NAMALWA (cell line): ENCODE measurements at places on chromosomes 4 and X.

DNA sequence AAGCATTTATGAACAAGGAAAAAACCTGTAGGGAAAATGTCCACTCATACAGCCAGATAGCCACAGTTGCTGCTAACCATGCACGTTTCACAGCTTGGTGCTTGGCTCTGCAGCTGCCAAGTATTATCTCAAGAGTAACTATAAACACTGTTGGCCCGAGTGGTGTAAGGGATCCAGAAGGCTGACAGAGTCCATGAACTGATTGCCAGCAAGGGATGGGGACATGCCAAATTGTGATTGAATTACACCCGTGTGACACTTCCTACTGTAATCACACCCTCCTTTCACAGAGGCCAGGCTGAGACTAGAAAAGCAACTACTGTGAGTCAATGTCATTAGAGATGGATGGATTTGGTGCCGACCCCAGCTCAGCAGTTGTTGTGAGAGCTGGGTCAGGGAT, 223.9 kb upstream of the ANKRD50 start:
- no peak for DNase-seq

- DNase-seq = no peak
Measured at GRCh38 chr4:149845743-149846142, 30.1 kb upstream of the IQCM start.

DNA sequence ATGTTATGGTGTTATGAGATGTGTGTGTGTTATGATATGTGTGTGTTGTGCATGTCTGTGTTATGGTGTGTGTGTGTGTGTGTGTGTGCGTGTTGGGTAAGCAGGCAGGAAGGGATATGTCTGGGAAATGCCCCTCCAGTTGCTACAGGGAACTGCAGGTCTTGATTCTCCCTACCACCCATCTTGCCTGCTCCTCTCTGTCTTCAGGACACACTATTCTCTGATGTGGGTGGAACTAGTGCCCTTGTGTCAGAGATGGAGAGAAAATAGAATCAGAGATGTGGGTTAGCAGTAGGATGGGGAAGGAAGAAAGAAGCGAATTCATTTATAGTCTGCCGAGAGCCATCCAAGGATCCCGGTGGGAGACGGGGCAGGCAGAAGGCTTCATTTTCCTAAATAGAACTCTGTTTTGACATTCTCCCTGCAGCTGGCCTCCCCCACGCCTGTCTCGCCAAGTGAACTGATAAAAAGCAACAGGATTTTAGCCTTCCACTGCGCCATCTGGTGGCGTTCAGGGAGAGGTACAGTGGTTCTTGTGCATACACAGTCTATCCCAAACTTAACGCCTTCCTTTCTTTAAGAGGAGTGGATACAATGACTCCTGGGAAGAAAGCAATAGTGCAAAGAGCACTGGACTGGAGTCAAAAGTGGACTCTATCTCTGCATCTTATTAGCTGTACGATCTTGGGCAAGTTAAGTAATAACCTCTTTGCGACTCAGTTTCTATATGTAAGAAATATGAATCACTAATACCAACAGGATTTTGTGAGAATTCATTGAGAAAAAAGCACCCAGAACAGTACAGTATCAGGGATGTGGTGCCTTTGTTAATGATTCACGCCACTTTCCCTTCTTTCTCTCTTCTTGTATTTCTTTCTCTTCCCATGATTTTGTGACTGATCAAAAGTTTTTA, 14.1 kb upstream of the MGST2 start:
- DNase-seq = peak; percentile 79

DNA sequence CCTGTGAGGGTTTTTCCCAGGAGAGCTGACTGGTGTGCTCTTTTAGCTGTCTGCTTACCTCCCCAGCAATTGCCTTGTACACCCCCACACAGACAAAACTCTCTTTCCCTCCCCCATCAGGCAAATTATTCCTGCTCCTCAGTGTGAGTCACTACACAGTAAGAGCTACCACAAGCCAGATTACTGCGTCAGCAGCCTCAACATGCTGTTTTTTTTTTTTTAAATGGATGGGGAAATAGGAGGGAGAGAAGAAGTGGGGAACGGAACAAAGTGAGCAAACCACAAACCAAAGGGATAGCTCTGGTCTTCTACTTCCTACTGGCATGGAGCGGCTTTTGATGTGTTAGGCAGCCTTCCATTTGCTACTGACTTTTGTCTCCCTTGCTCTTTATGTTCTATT, 107.5 kb upstream of the ACSL4 start:
- no peak for DNase-seq

- DNase-seq = no peak
Measured at GRCh38 chr4:112168719-112169500, 23.7 kb downstream of the FAM241A start.

DNA sequence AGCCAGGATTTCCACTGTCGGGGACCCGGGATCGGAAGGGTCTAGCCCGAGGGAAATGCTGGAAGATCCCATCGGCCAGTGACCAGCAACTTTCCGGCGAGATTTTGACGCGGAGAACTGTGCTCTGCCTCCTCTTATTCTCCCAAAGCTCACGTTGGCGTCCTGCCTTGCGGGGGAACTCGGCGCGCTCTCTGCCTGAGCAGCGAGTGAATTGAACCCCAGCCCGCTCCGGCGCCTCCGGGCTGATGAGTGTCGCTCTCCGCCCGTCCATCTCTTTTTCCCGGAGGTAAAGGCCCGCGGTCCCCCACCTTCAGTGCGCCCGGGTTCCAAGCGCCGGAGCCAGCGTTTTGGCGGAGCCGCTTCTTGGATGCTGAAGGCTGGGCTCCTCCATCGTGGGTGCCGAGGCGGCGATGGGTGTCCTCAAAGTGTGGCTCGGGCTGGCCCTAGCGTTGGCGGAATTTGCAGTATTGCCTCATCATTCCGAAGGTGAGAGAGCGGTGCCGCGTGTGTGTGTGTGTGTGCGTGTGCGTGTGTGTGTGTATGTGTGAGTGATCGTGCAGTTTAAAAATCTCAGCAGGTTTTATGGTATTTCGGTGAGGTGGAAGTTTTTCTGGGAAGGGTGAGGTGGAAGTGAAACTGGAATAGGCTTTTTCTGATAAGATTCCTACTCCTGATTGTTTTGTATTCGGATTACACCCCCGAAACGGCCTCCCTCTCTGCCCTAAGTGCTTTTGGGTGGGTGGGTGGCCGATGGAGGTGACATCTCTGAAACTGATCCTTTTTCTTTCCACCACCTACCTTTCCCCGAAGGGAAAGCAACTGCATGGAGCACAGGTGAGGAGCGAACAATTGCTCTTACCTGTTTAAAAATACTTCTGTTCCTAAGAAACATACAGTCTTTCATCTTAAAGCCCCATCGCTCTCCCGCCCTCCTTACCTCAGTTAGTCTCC, 752 bp downstream of the FRAS1 start:
- no peak for DNase-seq

DNA sequence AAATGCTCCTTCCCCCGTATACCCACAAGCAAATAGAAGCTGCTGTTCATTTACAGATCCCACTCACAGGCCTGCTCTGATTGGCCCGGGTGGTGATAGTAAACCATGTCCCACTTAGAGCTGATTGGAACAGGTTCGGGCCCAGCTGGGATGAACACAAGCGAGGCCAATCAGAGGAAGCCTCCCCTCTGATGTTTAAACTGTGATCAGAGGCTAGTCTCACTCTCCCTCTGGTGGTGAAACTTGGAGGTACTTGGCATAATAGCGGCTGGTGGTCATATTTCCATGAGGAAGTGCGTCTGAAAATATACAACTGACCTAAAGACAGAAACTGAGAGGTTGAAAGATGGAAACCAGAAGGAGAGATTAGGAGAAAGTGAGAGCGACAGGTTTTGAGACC, 51.5 kb upstream of the TRPC3 start:
- DNase-seq = peak; percentile 74

- no peak for DNase-seq
Measured at GRCh38 chr4:158949099-158949498, 153.8 kb upstream of the RAPGEF2 start.

DNA sequence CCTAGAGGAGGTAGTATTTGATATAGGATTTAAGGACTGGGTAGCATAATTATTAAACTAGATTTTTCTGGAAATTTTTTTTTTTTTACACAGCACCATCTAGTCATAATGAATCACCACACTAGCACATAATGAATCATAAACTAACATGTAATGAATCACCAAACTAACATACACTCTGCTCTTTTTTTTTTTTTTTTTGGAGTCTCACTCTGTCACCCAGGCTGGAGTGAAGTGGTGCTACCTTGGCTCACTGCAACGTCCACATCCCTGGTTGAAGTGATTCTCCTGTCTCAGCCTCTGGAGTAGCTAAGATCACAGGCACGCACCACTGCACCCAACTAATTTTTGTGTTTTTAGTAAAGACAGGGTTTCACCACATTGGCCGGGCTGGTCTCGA, 92.5 kb downstream of the FAM13A start:
- DNase-seq = no peak

DNA sequence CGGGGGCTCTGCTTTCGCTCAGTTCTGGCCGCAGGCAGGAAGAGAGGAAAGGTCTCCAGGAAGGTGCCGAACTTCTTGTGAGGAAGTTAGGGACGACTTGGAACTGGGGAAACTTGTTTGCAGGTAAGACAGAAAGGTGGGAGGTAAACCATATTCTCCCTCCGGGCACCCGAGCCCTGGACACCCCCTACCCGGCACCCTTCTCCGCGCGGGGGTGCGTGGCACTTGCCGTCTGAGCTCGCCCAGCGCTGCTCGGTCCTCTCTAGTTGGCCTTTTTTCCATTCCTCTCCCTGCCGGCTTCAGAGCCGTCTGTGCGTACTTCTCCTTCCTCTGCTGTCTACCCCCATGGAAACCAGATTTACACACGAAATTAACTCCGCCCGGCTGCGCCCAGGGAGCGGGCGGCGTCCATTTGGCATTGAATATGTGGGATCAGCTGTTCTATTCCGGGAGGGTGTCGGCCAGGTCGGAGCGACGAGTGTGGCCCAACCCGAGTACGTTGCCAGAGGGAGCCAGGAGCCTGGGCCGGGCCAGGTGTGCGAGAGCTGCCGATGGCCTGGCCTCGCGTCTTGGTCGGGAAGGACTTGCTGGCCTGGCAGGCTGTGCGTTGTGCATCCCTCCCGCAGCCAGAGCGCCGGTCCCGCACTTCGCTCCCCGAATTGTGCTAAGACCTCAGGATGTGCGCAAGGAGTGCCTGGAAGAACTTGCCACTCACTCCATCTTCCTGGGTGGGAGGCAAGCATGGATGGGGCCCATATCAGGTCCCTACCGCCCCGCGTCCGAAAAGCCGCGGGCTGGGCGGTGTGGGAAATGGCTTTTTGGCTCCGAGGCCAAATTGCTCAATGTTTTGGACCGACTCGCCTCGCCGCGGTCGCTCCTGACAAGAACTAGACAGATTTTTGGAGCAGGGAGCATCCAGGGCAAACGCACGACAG, 1.7 kb downstream of the PDGFRA start:
- DNase-seq = no peak

- no peak for DNase-seq
Measured at GRCh38 chrX:45164021-45164621, 36.6 kb downstream of the DIPK2B start.
